ENCODE measurements at places on chromosomes 3 and 15.

- no peak for DNase-seq
Observed at GRCh38 chr15:90953947-90954711, 555 bp upstream of the RCCD1 start.

GRCh38 chr3:66304293-66304692 is 83.5 kb downstream of the SLC25A26 start:
- DNase-seq, result no peak

GRCh38 chr3:2158828-2159227 is 60.2 kb downstream of the CNTN4 start:
- DNase-seq, result no peak

GRCh38 chr15:98083203-98083910 is 122.9 kb downstream of the ARRDC4 start:
- DNase-seq, result no peak

DNA sequence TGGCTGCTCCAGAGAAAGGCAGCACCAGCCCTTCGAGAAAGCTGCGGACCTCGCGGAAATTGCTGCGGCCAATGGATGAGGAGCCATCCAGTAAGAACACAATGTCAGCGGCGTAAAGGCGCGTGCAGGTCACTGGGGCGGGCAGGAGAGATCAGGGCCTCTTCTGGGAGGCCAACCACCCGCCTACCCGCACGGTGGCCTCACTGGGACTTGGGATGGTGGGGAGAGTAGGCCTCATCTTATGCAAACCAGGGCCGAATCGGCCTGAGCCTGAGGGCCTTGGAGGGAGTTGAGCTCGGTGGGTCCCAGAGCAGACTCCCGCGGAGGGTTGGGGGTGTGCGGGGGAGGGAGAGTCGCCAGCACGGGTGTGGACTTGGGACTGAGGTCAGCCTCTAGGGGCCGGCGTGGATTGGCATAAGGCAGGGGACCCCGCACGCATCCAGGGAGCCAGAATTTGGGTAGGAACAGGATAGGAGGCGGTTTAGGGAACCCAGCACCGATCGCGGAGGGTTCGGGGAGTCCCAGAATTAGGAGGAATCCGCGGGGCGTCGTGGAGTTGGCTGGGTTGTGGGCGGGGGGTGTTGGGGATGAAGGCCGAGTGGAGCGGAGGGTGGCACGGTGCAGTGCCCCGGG is 596 bp downstream of the COL7A1 start:
- DNase-seq, result no peak

GRCh38 chr15:82856397-82857170 is 47.2 kb downstream of the WHAMM start:
- no peak for DNase-seq
